NCI-H1048 (cell line): ENCODE measurements at places on chromosomes 2 and 18.

DNA sequence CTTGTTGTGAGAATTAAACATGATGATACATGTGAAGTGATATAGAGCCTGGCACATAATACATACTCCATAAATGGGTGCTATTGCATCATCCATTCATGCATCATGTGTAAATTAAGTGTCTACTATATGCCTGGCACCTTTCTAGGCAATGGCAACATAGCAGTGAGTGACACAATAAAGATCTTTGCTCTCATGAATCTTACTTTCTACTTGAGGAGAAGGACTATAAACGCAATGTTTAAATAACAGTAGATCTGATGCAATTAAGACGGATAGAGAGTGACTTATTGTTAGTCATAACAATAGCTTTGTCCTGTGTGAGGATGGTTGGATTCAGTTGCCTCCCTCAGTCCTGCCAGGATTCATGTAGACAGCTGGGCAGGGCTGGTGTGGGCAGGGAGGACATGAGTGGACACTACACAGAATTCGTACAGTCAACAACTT lies 88.4 kb upstream of the NPAS2 start:
- no peak for DNase-seq

DNA sequence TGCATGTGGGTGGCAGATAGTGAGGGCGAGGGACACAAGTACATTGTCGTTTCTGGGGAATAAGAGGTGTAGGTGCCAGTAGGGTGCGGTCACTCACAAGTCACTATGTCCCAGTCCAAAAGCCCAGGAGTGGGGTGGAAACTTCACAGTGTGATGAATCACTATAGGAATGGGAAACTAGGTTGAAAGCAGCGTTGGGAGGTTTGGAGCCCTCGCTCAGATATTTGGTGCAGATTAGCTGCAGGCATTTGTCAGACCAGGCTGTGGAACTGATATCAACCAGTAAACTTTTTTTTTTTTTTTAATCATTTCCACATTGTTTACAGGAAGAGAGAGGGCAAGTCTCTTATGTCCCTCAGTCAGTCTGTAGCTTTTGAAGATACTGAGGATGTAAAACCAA lies 121.8 kb downstream of the CERS6 start:
- no peak for DNase-seq

- no peak for DNase-seq
Observed at GRCh38 chr2:229169751-229170150, 101.3 kb downstream of the PID1 start.

- DNase-seq = no peak
Observed at GRCh38 chr18:49752095-49752457, 61.3 kb downstream of the ACAA2 start.

- no peak for DNase-seq
Observed at GRCh38 chr2:10035633-10036032, 7.7 kb upstream of the KLF11 start.

GRCh38 chr2:86815611-86816010 lies 24.9 kb upstream of the CD8A start:
- no peak for DNase-seq

DNA sequence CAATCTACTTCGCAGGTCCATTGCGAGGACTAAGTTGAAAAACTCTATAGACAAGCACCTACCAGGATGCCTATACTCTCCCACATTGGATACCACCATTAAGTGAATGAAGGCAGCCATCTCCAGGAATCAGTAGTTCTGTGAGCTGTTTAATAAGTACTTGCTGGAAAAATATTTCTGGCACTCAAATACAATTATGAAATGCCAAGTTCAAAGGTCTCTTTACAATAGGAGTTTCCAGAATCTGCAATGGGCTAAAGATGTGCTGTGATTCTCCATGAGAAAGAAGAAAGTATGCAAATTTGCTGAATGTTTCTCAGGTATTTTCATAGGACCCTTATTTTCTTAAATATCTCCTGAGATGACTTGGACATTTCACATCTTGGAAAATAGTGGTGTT lies 103.0 kb downstream of the AP1S3 start:
- no peak for DNase-seq

- no peak for DNase-seq
Observed at GRCh38 chr2:75646090-75646582, 447 bp upstream of the MRPL19 start.

GRCh38 chr18:80004600-80005342 lies 16.4 kb upstream of the TXNL4A start:
- DNase-seq = no peak

- no peak for DNase-seq
Observed at GRCh38 chr2:89767572-89768435, 1076.3 kb downstream of the RPIA start.

GRCh38 chr2:205586626-205587025 lies 95.7 kb upstream of the NRP2 start:
- DNase-seq = no peak

GRCh38 chr18:70089858-70090257 lies 115.6 kb downstream of the RTTN start:
- no peak for DNase-seq

DNA sequence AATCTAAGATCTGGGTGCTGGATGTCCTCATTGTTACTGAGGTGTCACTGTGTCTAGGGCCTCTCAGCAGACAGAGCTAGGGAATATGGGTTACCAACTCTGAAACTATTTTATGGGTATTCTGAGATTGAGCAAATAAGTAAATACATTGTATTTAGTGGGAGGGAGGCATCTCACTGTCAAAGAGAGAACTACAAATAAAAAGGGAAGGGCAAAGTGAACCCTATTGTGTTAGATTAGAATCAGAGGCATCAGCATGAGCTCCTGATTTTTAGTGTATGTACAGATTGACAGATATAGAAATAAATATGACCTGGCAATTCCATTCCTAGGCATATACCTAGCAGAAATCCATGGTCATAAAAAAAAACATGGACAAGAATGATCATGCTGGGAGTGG lies 33.9 kb upstream of the RAB6C start:
- no peak for DNase-seq

DNA sequence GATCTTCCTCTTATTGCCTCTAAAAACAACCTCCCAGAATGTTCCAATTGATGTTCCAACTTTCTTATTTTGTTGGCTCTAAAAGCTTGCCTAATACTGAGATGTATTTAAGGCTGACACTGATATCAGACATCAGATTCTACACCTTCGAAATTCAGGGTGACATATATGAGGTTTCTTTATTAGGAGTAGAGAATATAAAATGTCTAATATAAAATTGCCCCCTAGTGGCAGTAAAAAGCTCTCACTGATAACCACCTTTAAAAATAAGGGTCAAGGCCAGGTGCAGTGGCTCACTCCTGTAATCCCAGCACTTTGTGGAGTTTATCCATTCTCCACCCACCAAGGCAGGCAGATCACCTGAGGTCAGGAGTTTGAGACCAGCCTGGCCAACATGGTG lies 789.7 kb upstream of the SLC39A10 start:
- DNase-seq = no peak

GRCh38 chr2:33655626-33656320 lies 56.7 kb upstream of the FAM98A start:
- no peak for DNase-seq

- DNase-seq = no peak
Observed at GRCh38 chr2:72041638-72042111, 106.0 kb downstream of the CYP26B1 start.

GRCh38 chr2:182941919-182942318 lies 75.5 kb upstream of the FRZB start:
- no peak for DNase-seq

- no peak for DNase-seq
Observed at GRCh38 chr2:188693111-188693510, 281.1 kb upstream of the COL3A1 start.

DNA sequence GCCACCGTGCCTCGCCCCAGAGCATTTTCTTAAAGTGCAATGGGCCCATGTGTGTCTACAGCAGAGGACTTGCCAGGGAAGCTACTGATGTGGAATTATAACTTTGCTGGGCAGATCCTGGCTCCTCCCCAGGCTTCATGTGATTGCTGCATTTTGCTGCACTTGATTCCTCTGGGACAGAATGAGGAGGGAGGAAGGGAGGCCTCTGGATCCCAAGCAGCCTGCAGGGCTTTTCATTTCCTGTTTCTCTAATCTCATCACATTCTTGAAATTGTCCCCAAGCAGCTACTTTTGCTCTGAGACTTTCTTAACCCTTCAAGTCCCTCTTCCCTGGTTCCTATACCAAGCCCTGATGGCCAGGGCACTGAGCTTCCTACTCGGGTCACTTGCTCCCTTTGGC lies 134.4 kb upstream of the SEC11C start:
- no peak for DNase-seq

DNA sequence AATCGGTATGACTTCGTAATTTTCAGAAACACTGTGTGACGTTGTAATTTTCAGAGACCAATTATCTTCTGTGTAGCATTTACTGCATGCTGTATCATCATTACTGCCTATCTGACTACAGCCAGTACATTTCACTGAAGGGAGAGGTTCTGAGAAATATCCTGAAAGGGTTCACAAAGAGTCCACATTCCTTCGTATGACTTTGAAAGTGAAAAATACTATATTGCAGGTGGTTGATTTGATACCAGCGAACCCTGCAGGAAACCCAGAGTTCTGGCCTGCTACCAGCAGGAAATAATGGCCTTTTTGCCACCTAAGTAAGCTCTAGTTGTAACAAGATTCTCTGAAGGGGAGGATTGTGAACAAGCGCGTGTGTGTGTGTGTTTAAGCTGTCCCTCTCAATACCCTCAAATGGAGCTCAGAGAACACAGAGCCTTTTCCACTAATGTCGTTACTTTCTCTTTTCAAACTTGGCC lies 155.5 kb downstream of the ARHGAP28 start:
- DNase-seq = no peak

DNA sequence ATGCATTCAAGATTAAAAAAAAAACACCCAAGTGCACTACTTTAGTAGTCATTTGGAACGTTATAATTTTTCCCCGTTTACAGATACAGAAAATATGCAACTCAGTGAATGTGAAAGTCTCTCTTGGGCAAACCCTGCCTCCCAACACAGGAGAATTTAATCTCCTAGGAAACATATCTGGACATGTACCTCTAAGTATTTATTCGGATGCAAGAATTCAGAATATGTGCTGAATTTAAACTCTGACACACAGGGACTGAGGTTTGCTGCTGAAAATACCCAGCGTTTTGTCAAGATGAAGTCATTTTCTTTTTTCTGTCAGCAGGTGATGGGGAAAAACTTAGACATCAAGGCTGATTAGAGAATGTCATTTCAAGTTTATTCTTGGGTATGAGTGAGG lies 105.4 kb downstream of the ACKR3 start:
- no peak for DNase-seq

DNA sequence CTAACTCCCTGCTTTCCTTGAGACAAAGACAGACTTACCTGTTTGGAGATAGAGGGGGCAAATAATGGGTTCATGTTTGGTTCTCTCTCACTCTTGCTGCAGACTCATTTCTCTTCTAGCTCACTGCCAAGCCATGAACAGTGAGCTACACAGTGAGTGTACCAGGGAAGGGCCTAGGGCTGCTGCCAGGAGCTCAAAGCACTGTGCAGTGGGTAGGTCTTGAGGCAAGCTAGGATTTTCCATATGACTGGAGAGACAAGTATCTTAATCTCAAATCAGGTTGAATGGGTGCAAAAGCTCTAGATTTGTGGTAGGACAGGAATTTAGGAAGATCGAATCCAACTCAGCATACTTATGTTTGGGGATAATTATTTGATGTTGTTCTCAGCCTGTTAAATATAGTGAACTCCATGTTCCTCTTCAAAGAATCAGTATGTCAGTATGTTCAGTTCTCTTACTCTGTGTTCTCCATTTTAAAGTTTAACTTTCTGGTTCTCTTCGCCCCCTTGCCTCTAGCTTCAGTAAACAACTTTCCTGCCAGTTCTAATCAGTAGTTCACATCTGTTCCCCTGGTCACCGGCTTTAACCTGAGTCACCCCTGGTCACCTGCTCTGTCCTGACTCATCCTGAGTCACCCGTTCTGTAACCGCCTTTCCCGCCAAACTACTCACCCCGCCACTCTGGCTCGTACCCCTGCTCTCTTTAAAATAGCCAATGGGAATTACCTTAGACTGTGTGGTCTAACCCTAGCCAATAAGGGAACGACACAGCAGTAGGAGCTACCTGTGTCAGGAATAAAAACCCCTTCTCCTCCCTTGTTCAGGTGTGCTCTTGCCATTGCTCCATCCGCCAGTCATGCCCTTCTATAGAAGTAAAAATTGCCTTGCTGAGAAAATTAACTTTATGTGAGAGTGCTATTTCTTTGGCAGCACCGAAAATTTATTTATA lies 21.9 kb downstream of the SLC25A52 start:
- no peak for DNase-seq

- no peak for DNase-seq
Observed at GRCh38 chr2:178829981-178830380, 22.8 kb upstream of the TTN start.

DNA sequence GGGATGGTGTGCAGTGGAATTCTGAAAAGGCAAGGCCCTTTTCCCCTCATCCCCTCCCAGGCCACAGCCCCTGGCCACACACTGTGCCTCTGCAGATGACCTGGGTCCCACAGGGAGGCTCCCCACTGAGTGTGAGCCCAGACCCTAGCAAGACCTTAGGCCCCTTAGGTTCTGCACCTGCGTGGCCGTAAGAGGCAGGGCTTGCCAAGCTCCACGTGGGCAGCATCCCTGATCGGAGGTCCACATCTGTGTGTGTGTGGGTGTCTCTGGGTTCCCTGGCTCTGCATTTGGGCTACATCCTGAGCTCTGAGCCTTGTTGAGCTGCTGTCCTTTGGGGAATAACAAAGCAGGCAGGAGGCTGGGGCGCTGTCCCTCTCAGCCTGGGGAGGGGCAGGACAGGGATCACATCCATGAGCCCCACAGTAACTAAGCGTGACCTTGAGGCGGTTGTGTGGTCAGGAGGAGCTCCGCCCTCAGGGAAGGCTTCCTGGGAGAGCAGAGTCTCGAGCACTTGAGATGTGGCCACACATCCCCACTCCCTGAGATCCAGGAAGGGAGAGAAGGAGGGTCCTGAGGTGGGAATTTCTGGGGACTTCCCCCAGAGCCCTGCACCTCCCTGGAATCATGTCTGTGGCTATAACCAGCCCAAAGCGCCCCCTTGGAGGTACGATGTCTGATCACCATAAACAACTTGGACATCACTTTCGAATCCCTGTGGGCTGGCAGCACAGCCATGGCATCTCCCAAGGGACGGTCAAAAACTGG lies 84.8 kb downstream of the STPG4 start:
- DNase-seq = no peak

DNA sequence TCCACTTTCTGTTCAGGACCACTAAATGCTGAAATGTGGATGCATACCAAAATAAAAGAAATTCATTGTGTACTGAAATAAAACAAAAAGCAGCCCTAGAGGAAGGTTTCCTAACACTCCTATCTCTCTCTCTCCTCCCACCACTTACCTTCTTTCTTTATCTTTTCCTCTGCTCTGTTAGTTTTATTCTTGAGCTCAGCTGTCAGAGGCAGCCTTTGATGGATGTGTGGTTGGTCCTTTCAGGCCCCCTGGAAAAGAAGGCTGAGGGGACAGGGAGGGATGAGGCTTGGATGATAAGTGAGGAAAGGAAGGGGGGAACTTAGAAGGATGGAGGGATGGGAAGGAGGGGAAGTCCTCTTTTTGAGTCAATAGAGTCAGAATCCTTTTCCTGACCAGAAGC lies 47.6 kb downstream of the DHRS9 start:
- no peak for DNase-seq
